ENCODE measurements at places on chromosomes 3 and 15.

GRCh38 chr15:35445891-35446290, 100.1 kb downstream of the DPH6 start:
- DNase-seq: no peak

GRCh38 chr3:167733961-167734497, 663 bp downstream of the PDCD10 start:
- no peak for DNase-seq

DNA sequence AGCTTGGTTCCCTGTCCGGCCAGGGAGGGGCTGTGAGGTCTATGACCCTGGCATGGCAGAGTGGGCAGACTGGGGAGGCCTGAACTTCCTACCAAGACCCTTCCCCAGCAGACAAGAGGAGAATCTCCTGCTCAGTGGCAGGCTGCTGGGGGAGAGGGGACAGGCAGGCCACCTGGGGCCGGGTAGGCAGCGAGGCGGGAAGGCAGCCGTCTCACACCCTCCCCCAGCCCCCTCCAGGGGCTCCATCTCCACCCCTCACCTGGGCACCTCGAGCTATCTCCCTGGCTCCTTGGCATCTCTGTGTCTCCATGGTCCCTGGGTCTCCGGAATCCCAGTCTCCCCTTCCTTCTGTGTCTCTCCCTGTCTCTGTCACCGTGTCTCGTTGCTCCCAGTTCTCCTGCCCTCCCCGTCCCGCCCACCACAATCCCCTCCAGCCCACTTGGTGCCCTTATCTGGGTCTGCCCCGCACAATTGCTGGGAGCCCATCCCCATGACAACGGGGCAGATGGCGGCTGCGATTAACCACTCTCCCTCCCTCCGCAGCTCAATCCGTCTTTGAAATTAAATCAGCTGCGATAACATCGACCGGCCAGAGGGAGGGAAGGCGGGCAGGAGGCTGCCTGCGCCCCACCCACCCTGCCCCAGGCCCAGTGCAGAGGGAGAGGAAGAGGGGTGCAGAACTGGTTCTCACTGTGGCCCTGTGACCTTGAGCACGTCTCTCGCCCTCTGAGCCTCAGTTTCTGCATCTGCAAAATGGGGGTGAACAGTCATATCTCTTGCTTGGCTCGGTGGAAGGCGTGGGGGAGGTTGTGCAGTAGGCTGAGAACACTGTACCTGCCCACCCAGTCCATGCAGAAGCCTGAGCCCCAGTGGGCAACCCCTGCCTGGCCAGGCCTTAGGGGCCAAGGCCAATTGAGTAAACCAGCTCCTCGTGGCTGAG, 9.6 kb downstream of the DNAJB8 start:
- no peak for DNase-seq

- DNase-seq: no peak
Measured at GRCh38 chr3:186032321-186032720, 76.6 kb downstream of the ETV5 start.

GRCh38 chr15:75712668-75713337, at the start of gene CSPG4:
TSS of gene CSPG4 (minus strand) at chr15:75712848. CDS start at chr15:75712755, 93 bp downstream.
- DNase-seq: no peak

DNA sequence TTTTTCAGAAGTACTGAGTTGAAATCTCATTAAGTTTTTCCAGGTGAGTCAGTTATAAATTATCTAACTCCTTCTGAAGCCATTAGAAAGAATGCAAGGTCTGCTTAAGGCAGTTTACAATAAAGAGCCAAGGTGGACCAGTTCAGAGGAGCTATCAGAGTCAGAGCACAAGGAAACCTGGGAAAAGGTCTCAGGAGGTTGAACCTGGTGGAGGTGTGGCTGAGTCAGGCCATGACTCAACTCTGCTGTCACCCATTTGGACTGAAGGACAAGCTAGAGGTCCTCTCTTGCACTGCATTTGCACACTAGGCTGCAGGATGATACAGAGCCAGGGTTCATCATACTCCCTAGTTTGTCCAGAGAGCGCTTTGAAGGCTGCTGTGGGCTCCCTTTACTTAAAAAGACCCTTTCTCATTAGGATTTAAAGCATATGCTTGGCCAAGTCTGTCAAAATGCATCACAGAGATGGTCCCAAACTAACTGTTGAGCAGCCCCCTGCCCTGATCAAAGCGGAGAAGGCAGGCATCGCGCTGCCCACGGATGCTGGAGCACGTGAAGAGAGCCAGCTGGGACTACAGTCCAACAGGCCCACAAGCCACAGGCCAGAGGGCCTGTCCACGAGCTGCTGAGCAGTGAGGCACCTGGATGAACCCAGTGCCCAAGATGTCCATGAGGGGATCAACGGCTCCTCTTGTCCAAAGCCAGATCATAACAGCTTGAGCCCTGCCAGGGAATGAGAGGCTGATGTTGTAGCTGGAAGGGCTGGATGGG, 26.0 kb upstream of the MRPS22 start:
- no peak for DNase-seq

GRCh38 chr3:195895861-195896360, 12.4 kb downstream of the TNK2 start:
- peak; percentile 39 for DNase-seq

GRCh38 chr3:78994174-78995027, 773.4 kb downstream of the ROBO1 start:
- DNase-seq: no peak

GRCh38 chr15:50265620-50266019, at the start of gene HDC:
TSS of gene HDC (minus strand) at chr15:50265726. CDS start at chr15:50265623, 103 bp downstream.
- no peak for DNase-seq
